ENCODE measurements at places on chromosomes 7 and 10. TPM values are rescaled to one million over a fixed set of nuclear protein-coding genes. Genes with fewer than 3 reads are reported as not detected.

Gene GPR15LG
- not detected for total RNA-seq

Gene MUC12
- total RNA-seq, result 1.1 TPM

Gene MYH16
- total RNA-seq, result not detected

Gene TMEM213
- total RNA-seq, result not detected

Gene ASAH2
- total RNA-seq, result 11.8 TPM

Gene PNLIP
- 1.1 TPM for total RNA-seq

Gene RGR
- not detected for total RNA-seq

Gene CTTNBP2
- total RNA-seq, result not detected

Gene PON1
- not detected for total RNA-seq

Gene ATP6V1F
- 378 TPM for total RNA-seq

Gene SLC16A9
- total RNA-seq, result 2.1 TPM

Gene FAM221A
- total RNA-seq, result not detected
